Activated T-cell treated with anti-CD3 and anti-CD28 coated beads for 1 hour (primary cell): ENCODE measurements at places on chromosomes 2 and 18.

DNA sequence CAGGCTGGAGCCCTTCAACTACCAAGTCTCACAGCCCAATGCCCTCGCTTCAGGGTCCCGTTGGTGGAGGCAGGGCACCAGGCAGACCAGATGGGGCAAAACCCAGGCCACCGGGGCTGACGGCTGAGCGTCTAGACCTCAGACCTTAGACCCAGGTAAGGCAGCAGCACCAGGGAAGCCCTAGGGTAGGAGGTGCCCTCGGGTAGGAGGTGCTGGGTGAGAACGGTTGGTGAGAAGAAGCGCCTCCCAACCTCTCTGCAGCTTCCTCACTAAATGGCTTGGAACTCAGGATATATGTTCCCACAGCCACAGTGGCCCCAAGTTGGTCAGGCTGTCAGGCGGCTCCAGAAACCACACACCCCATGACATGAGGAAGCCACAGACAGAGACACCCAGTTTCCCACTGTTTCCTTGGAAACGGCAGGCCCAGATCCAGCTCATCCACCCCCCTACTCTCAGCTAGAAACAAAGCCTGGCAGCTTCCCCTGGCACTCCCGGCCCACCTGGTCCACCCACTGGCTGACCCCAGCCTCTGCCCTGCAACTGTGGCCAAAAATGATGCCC is 13.1 kb upstream of the MLPH start:
- DNase-seq, result no peak

DNA sequence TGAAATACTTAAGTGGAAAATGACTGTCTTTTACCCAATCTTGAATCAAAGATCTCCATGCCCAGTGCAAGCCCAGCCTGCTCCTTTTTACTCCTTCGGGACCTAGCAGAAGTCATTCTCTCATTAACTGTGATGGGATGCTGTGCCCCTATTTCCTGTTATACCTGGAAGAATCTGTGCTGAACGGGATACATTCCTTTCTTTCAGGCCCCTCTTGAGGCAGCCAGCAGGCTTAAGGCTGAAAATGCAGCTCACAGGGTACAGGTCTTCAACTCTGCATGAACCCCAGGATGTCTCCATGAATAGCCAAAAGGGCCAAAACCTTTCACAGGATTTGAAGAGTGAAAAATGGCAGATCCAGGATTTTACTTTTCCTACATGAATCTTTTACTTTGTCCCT is 784.8 kb upstream of the KLHL29 start:
- no peak for DNase-seq

- DNase-seq, result no peak
These were observed 10.8 kb downstream of the ALPP start for GRCh38 chr2:232389327-232389726.

DNA sequence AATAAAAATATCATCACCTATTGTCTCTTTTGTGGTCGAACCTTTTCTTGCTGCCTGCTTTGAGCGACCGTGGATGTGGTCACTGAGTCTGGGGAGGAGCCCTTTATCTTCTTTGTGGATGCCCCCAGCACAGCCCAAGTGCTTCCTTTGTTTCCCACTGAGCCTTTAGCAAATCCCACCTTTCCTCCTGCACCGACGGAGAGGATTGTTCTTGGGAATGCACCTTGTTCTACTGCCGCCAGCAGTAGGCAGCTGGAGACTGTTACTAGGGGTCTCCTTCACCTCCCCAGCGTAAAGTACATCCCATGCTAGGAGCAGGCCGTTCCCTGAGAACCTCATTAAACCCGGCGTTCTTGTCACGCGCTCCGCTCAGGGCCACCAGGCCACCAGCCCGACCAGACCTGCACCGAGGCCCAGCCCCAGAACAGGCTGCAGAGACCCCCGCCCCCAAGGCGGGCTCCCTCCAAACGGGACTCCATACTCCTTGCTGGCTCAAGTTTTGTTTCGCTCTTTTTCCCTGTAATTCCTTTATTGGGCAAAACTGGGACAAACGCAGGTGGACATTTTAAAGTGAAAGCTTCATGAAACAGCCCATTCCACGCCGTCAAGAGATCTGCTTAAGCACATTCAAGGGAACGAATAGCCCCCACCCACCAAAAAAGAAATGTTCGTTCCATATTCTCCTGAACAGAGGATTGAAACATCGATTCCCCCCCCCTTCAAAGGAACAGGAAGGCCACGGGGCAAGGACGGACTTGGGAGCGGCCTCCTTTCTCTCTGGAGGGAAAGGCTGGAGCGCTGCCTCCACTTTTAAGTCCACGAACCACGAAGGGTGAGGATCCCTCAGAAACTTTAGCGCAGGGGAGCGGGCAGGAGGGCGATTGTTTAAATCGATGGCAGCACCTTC is 1.1 kb upstream of the MAT2A start:
- DNase-seq, result no peak

DNA sequence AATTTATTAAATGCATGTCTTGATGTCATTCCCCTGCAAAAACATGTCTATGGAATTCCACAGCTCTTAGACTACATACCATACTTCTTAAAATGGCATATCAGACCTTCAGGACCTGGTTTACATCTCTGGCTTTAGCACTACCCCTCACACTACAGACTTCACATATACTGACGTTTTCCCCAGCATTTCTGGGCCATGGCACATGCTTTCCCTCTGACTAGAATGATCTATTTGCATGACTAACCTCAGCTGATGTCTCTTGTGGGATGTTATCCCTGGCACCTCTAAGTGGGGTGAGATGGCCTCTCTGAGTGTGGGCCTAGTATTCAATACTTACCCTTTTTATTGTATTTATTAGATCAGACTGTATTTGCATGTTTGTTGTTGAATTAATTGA is 381.6 kb downstream of the ERBB4 start:
- no peak for DNase-seq

DNA sequence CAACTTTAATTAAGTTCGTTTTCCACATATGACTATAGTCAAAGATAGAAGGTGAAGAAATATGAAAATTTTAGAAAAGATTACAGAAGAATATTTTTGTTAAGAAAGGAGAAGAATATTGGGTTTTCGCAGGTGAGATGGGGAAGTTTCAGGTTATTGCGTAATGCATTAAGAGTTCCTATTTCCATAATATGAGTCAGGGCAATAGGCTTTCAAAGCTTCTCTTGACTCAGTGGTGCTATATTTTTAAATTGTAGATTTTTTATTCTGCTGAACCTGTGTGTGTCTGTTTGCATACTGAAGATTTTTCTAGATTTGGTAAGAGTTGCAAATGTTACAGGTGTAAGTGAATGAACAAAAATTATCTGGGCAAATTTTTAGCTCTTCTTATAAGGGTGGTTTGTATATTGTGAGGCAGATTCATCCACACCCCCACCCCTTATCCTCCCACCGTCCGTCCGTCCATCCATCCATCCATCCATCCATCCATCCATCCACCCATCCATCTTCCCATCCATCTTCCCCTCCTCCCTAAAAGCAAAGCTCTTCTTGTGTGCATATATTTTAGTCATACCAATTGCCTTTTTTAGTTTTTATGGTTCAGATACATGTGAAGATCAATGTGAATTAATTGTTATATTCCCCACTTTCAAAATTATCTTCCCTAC is 69.6 kb downstream of the MYO1B start:
- DNase-seq, result no peak

- no peak for DNase-seq
These were observed 4.9 kb upstream of the INPP1 start for GRCh38 chr2:190338453-190338852.

GRCh38 chr2:20540587-20541293 is 93.9 kb downstream of the RHOB start:
- no peak for DNase-seq

- no peak for DNase-seq
These were observed 143.6 kb upstream of the ZNF521 start for GRCh38 chr18:25495606-25496005.

DNA sequence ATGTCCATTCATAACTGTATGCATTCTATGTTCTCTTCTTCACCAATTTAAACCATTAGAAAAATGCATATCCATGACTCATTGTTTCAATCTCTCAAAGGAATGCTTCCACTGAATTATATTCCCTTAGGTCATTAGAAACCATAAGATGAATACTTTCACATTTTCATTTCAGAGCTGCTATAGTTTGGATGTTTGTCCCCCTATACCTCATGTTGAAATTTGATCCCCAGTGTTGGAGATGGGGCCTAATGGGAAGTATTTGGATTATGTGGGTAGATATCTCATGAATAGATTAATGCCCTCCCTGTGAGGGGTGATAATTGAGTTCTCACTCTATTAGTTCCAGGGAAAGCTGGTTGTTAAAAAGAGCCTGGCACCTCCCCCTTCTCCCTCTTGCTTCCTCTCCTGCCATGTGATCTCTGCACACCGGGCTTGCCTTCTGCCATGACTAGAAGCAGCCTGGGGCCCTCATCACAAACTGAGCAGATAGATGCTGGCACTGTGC is 35.7 kb downstream of the THUMPD2 start:
- no peak for DNase-seq

- no peak for DNase-seq
These were observed 1064.5 kb upstream of the DDX18 start for GRCh38 chr2:116749994-116750393.

GRCh38 chr18:61929881-61930640 is 37.3 kb upstream of the RNF152 start:
- no peak for DNase-seq

GRCh38 chr18:47110492-47111274 is 39.6 kb downstream of the HDHD2 start:
- DNase-seq, result no peak

- DNase-seq, result no peak
These were observed 49.7 kb upstream of the ZNF516 start for GRCh38 chr18:76544511-76545345.

DNA sequence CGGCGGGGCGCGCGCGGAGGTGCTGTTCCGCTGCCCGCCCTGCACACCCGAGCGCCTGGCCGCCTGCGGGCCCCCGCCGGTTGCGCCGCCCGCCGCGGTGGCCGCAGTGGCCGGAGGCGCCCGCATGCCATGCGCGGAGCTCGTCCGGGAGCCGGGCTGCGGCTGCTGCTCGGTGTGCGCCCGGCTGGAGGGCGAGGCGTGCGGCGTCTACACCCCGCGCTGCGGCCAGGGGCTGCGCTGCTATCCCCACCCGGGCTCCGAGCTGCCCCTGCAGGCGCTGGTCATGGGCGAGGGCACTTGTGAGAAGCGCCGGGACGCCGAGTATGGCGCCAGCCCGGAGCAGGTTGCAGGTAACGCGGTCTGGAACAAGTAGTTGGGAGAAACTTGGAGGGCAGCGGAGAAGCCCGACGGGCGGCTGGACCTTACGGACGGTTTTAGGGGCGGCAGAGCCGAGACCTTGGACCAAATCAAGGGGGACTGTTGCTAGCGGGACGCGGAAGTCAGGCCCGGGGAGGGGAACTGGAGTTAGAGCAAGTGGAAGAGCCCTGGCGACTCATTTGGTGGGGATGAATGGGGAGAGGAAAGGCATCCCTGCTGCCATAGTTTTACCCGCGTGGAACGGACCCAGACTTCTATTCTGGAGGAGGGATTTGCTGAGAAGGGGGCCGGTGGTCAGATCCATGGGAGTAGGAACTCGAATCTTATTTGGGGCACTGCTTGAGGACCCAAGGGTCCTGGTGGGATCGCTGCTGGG is 573 bp downstream of the IGFBP2 start:
- DNase-seq, result no peak

GRCh38 chr2:72153026-72153791 is 5.5 kb upstream of the CYP26B1 start:
- DNase-seq, result no peak

- DNase-seq, result peak; percentile 95
These were observed 64.7 kb downstream of the LRRFIP1 start for GRCh38 chr2:237691908-237692600.

- DNase-seq, result no peak
These were observed 111.9 kb downstream of the IRS1 start for GRCh38 chr2:226687641-226688253.

- no peak for DNase-seq
These were observed 155.1 kb downstream of the SMAD7 start for GRCh38 chr18:48795696-48796095.

DNA sequence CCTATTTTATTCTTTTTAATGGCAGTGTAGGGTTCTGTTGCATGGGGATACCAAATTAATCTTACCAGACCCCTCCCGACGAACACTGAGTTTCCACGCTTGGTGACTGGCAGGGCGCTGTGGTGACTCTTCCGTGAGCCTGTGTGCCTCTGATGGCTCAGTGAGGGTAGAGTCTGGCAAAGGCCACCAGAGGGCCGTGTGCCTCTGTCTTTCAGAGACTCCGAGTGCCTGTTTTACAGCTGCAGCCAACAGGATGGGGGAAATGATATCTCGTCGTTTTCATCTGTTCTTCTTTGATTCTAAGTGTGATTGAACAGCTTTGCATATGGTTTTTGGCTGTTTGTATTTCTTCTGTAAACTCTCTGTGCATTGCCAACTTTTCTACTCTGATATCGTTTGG is 99.8 kb downstream of the ZNF236 start:
- DNase-seq, result peak; percentile 30

DNA sequence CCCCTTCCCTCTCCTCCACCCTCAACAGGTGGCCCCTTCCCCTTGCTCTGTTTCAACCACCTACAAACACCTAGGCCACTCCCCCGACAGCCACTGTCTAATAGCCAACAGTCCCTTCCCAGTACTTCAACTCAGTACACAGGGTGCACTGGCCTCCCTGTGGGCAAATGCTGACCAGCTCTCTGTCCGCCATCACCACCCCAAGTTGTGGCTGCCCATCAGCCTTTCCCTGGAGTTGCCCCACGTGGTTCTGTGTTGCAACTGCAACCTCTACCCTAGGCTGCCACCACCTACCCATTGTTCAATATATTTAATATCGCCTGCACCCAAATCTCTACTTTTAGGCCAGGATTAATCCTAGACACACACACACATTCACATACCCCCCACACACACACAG is 173.5 kb downstream of the MREG start:
- no peak for DNase-seq

- DNase-seq, result no peak
These were observed 546.0 kb downstream of the ZNF804A start for GRCh38 chr2:185144159-185144919.

DNA sequence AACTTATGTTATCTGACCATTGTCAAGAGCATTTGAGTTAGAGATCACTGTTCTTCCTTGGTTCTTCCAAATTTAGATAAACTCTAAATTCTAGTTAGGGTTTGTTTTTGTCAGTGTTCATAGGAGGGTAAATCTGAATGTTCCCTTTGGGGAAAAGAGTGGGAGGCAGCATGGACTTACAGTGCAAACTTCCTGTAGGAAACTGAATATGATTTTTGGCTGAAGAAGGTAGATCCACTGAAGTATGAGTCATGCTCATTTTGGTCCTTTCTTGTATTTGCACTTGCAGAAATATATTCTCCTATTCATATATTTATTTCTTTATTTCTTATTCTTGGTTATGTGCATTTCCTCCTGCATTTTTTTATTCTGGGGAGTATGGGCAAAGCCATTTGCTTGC is 27.3 kb downstream of the CCDC85A start:
- DNase-seq, result no peak

DNA sequence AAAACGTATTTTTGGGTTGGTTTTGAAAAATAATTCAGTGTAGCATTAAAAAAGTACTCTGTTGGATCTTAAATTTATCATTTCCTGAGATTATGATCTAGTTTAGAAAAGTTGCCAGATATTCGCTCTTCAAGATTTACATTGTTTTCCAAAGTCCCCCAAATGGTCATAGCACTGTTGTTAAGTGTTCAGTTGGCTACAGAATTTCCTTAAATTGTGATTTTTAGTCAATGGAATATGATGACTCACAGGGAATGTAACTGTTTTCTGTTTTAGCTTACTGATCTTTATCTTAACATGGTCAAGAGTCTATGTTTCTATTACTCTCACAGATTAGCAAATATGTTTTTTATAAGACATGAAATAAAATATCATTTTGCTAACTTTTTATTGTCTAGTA is 23.2 kb downstream of the PLCL1 start:
- DNase-seq, result no peak

- DNase-seq, result no peak
These were observed 30.6 kb upstream of the SPOPL start for GRCh38 chr2:138470941-138471340.

GRCh38 chr2:10431797-10432196 is 16.3 kb downstream of the ODC1 start:
- DNase-seq, result no peak
